NCI-H510A (cell line): ENCODE measurements at places on chromosomes 1 and 21.

- DNase-seq: no peak
Measured at GRCh38 chr1:67390041-67390887, 39.9 kb downstream of the SERBP1 start.

- no peak for DNase-seq
Measured at GRCh38 chr1:167173516-167174184, 47.0 kb upstream of the POU2F1 start.

GRCh38 chr21:38869946-38870345 is 64.2 kb downstream of the ETS2 start:
- DNase-seq: peak; percentile 70

DNA sequence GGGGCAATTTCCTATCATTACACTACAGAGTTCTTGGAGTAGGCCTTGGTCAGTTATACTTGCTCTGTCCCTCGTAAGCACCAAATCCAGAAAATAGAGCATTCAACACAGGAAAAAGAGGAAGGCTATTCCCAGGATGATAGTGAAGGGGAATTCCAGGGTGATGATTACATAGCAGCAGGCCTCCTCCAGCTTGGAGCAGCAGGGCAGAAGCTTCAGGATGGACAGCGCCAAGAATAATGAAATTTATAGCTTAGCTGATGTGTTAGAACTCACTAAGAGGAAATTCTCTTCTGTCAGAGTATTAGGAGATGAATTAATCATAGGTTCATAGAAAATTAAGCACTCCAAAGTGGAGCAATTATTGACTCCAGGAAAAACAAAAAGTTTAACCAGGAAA is 10.8 kb upstream of the SMAP2 start:
- no peak for DNase-seq

GRCh38 chr1:7300893-7301663 is 470.0 kb upstream of the VAMP3 start:
- DNase-seq: no peak

GRCh38 chr1:225944951-225945350 is 3.9 kb upstream of the LEFTY2 start:
- no peak for DNase-seq

GRCh38 chr1:26283871-26284596 is 4.1 kb downstream of the SH3BGRL3 start:
- DNase-seq: no peak

DNA sequence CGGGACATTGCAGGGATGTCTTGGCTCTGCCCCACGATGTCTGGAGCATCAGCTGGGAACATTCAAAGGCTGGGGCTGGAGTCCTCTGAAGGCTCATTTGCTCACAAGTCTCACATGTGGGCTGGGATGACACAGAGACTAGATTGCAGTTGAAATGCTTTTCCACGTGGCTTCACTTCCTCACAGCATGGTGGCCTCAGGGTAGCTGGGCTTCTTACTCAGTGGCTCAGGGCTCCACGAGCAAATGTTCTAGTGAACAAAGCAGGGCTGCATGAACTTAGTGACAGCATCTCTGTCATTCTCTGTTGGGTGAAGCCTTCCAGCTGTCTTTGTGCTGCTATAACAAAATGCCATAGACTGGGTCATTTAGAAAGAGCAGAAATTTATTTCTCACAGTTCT is 247.0 kb upstream of the POU3F1 start:
- DNase-seq: no peak

GRCh38 chr1:38418195-38419030 is 371.8 kb upstream of the POU3F1 start:
- no peak for DNase-seq

DNA sequence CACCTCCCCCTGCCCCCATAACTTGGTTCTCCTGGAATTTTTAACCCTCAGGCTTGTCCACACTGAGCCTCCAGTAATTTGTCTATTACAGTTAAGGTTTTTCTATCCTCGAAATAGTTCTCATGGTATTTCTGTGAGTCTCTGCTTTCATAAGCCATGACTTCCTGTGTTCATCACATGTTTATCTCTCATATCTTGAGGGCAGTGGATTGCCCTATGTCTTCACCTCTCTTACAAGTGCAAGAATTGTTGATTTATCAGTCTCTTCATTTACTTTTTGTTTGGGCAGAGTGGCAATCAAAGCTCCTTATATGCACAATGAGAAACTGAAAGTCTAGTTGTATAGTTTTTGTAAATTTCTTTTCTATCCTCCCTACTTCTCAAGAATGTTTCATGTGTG is 328.4 kb downstream of the PLA2G4A start:
- no peak for DNase-seq

- peak; percentile 94 for DNase-seq
Measured at GRCh38 chr1:22052115-22053016, at the start of gene CDC42. TSS of gene CDC42 (plus strand) at chr1:22052709. CDS start at chr1:22078479, 25,770 bp downstream.

DNA sequence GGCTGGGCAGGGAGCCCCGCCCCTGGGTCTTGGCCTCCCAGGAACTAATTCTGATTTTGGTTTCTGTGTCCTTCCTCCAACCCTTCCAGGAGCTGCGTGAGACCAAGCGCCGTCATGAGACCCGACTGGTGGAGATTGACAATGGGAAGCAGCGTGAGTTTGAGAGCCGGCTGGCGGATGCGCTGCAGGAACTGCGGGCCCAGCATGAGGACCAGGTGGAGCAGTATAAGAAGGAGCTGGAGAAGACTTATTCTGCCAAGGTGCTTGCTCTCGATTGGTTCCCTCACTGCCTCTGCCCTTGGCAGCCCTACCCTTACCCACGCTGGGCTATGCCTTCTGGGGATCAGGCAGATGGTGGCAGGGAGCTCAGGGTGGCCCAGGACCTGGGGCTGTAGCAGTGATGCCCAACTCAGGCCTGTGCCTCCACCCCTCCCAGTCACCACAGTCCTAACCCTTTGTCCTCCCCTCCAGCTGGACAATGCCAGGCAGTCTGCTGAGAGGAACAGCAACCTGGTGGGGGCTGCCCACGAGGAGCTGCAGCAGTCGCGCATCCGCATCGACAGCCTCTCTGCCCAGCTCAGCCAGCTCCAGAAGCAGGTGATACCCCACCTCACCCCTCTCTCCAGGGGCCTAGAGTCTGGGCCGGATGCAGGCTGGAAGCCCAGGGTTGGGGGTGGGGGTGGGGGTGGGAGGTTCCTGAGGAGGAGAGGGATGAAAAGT is 18.5 kb upstream of the SEMA4A start:
- no peak for DNase-seq

- DNase-seq: no peak
Measured at GRCh38 chr21:41220208-41220733, 52.3 kb downstream of the BACE2 start.

DNA sequence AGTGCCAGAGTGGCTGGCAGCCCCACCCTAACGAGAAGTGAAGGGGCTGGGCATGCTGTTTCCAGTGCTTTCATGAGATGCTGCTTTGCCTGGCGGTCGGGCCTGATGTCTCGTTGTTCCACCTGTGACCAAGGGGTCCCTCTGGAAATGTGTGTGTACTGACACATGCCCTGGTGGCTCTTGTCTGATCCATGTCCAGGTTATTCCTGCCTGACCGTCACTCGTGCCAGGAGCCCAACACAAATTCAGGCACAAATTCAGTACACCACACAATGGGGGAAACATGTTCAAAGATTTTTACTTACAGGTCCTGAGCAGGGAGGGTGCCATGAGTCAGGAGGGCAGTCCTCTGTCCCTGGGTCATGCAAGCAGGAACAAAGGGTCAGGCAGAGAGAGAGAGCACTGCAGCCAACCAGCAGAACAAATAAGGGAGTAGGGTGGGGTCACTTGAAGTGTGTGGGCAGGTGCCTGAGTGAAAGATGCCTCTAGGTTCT is 76.3 kb downstream of the ADARB1 start:
- no peak for DNase-seq

GRCh38 chr1:153565529-153566374 is at the start of gene S100A2:
TSS of gene S100A2 (minus strand) at chr1:153565844. CDS start at chr1:153563877, 1,967 bp downstream.
- DNase-seq: peak; percentile 51

DNA sequence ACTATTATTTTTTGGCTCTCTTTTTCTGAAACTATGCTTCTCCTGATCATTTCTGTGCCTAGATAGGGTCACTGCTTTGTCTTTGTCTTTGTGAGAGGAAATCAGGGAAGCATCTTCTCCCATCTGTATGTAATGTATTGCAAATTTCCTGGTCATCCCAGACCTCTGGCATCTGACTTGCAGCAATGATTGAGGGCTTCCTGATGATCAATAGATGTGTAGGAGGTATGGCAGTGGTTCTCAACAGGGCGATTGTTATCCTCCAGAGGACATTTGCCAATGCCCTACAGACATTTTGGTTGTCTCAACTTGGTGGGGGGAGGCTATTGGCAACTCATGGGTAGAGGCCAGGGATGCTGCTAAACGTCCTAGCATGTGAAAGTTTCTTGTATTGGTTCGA is 64.7 kb downstream of the RGL1 start:
- DNase-seq: no peak

GRCh38 chr1:90579212-90579802 is 137.8 kb downstream of the BARHL2 start:
- peak; percentile 2 for DNase-seq

DNA sequence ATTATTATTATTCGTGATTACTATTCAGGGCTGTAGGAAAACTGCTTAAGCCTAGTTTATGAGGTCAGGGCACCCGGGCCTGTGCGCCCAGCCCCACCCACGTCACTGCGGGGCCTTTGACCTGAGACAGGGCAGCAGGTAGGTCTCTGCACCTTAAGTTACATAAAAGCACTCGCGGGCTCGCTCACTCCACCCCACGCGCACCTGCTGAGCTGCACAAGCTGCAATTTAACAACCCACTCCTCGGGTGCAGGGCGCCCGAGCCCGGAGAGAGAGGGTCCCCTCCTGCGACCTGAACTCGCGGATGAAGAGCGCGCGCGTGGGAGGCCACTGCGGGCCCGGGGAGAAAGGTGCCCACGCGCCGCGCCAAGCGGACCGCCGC is 477 bp downstream of the ICMT start:
- no peak for DNase-seq

- no peak for DNase-seq
Measured at GRCh38 chr1:95067568-95067967, 5.2 kb downstream of the ALG14 start.

DNA sequence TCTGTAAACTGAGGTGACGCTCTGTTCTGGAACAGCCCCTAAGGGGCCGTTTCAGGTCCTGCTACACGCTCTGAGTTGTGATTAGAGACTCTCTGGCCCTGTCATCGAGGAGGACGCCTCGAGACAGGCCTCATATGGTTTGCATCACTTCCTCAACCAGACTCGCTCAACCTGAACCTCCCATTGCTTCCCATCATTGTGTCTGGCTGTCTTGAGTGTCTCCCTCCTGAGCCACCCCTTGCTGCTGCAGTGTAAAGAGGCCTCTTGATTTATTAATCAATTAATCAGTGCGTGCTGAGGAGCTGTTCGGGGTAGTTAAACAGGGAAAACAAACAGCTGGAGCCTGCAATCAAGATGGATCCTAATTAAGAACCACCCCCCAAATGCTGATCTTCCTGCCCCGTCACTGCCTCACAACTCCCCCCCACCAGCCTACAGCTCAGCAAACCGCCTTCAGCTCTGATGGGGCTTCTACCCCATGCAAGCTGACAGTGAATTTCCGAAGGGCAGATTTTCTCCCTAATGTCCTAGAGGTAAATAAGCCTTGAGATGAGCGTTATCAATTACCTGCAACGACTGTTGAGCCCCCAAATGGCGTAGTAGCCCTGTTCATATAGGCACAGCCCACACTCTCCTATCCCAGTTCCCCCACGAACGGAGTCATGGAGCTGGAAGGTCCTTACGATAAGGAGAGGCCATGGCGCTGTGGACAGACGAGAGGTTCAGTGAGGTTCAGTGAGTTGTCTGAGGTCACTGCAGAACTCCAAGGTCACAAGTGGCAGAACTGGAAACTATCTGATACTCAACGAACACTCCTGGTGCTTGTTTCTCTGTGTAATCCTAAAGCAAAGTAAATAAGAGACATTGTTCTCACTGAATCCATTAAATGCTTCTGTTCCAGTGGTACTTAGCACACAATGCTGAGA is 210.6 kb downstream of the KIF26B start:
- no peak for DNase-seq

GRCh38 chr1:117368116-117369108 is 1.2 kb downstream of the MAN1A2 start:
- no peak for DNase-seq

- DNase-seq: no peak
Measured at GRCh38 chr1:2050793-2051682, 827 bp downstream of the PRKCZ start.

DNA sequence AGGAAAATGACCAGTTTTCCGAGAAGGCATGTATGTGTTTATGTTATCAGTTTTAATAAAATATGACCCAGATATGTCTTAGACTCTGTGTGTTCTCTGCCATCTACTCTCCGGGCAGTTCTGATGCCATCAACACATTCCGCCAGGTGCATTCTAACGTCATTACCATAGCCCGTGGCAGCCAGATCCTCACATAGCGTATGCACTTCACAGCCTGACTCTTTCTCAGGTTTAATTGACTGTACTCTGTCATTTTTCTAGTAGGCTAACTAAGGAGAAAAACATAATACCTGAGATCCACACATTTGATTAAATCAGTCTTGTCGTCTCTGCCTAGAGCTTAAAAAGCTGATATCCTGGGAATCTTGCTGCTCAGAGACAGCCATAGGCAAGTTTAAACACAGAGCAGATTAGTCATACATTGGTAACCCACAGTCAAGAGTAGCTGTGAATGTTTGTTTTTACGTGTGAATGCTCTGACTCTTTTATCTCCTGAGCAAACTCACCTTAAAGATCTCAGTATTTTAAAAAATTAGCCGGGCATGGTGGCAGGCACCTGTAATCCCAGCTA is 175.9 kb downstream of the GREM2 start:
- no peak for DNase-seq

GRCh38 chr1:8476006-8476405 is 158.1 kb downstream of the SLC45A1 start:
- DNase-seq: no peak

DNA sequence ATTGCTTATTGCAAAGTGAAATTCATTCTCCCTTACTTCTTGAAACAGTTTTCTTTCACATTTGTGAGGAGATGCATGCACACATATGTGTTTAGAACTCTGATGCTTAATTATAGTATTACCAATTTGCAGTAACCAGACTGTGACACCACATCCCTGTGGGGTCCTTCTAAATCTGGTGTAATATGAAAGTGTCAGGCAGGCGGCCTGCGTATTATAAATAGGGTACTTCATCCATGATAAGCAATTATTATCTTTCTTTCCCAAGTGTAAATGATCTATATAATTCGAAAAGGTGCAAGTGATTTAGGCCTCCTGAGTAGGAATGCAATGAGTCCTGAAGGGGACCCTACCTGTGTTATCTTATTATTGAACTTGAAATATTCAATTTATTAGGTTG is 876 bp downstream of the EFCAB7 start:
- DNase-seq: no peak

GRCh38 chr1:193462629-193463320 is 276.4 kb upstream of the B3GALT2 start:
- DNase-seq: no peak

GRCh38 chr1:3514404-3514803 is 59.9 kb downstream of the ARHGEF16 start:
- no peak for DNase-seq
